ENCODE measurements at places on chromosomes 11 and 22. TPM values are rescaled to one million over a fixed set of nuclear protein-coding genes. Genes with fewer than 3 reads are reported as not detected.

GRCh38 chr11:128095466-128095981 lies 491.8 kb downstream of the ETS1 start:
- no peak for DNase-seq

- DNase-seq = no peak
These were observed 28.5 kb downstream of the MAFF start for GRCh38 chr22:38230108-38230825.

DNA sequence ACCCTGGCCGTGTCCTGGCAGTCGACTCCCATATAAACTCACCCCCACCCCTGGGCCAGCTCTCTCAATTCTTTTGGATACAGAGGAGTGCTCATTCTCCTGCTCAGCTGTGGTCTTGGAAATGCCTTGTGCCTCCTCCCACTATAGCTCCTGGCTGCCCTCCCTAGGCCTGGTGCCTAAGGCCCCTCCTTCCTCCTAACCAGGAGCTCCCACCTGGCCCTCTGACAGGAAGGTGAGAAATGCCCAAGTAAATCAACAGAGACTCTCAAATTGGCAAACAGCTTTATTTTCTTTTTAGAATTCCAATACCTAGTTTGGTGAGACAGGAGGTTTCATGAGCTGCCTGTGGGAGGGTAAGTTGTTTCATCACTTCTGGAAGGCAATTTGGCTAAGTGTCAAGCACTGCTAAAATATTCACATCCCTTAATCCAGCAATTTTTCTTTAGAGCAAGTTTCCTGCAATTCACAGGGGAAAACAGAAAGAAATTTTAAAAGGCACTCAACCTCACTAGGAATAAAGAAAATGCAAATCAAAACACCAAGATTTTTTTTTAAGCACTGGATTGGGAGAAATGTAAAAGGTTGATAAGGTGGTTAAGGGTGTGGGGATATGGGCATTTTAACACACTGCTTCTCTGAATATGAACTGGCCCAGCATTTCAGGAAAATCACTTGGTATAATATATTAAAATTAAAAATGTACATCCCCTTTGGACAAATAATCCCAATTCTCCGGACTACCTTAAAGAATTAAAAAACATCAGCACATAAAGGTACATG lies 209.7 kb upstream of the ARHGAP20 start:
- DNase-seq = peak; percentile 27

OR4C12 gene
- not detected for total RNA-seq

GRCh38 chr11:19912115-19912957 lies 199.7 kb downstream of the NAV2 start:
- DNase-seq = no peak

DNA sequence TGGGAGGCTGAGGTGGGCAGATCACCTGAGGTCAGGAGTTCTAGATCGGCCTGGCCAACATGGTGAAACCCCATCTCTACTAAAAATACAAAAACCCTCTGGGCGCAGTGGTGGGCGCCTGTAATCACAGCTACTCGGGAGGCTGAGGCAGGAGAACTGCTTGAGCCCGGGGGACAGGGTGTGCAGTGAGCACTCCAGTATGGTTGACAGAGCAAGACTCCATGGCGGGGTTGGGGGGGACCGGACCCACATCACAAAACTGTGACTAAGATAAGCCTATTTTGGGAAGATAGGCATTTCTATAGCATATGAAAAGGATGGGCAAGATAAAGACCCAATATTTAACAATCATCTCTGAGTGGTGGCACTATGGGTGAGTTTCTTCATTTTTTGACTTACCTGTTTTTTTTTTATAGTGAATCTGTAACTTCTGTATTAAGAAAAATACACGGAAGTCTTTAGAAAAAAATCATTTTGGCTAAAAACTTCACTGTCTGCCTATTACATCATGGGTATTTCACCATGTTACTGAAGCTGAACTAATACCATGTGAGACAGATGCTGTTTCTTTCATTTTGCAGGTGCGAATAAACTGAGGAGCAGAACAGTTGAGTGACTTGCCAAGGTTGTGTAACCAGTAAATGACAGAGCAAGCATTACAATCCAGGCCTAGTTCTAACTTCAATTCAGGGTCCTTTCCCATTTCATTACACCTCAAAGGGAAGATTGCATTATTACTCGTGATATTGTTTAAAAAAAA lies 2.5 kb downstream of the CELF1 start:
- DNase-seq = no peak

DNA sequence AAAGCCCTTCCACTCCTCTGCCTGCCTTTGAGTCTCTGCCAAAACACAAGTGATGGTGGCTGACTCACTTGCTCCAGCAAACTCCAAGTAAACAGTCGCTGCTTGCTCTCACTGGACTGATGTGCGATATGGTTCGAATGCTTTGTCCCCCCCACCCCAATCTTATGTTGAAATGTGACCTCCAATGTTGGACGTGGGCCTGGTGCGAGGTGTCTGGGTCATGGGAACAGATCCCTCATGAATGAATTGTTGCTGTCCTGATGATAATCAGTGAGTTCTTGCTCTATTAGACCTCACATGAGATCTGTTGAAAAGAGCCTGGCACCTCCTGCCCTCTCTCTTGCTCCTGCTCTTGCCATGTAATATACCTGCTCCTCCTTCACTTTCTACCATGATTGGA lies 747.9 kb downstream of the OPCML start:
- DNase-seq = no peak

GRCh38 chr22:32880893-32881596 lies 79.5 kb downstream of the TIMP3 start:
- DNase-seq = no peak

DNA sequence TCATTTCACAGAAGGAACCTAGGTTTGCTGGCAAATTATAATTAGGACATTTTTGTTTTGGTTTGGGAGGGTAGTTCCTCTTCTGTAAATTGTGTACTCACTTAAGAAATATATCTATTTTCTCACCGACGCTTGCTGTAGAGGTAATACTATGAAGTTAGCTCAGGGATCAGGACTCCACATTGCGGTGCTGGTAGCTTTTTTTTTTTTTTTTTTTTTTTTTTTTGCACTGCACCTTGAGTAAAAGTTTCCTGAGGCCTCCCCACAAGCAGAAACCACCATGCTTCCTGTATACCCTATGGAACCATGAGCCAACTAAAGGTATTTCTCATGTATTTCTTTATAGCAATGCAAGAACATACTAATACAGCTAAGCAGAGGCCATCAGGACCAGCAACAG lies 14.7 kb downstream of the UBTFL1 start:
- DNase-seq = no peak

MS4A15 gene
- total RNA-seq = not detected

DNA sequence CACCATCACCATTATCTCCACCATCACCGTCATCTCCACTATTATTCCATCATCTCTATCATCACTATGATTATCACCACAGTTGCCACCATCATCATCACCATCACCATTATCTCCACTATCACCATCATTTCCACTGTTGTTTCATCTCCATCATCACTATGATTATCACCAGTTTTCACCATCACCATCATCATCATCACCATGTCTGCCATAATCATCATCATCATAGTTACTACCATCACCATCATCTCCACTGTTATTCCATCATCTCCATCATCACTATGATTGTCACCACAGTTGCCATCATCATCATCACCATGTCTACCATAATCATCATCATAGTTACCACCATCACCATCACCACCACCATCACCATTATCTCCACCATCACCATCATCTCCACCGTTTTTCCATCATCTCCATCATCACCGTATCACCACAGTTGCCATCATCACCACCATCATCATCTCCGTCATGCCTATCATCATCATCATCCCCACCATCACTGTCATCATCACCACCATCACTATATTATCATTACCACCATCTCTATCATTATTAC lies 264.9 kb downstream of the BRD1 start:
- DNase-seq = no peak

- DNase-seq = no peak
These were observed 13.8 kb downstream of the TOLLIP start for GRCh38 chr11:1295591-1295990.

GRCh38 chr11:63240791-63241379 lies 2.5 kb downstream of the SLC22A25 start:
- no peak for DNase-seq

DNA sequence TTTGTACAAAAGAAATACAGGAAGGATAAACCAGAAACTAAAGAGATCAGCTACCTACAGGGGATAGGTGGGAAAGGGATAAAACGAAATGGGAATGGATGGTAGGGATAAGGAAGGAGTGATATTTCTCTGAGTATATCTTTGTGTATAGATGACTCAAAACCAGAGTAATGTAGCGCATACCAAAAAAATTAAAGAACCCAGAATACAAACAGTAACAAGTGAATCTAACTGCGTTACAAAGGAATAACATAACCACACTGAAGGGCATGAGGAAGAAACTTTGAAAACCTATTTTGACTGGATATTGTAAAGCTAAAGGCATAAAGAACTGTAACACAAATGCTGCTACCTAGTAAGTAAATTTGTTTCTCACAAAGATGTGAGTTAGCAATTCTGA lies 37.9 kb downstream of the MAPK1 start:
- no peak for DNase-seq

NCR3LG1 gene
- total RNA-seq = 23.9 TPM

RAG2 gene
- not detected for total RNA-seq

DNA sequence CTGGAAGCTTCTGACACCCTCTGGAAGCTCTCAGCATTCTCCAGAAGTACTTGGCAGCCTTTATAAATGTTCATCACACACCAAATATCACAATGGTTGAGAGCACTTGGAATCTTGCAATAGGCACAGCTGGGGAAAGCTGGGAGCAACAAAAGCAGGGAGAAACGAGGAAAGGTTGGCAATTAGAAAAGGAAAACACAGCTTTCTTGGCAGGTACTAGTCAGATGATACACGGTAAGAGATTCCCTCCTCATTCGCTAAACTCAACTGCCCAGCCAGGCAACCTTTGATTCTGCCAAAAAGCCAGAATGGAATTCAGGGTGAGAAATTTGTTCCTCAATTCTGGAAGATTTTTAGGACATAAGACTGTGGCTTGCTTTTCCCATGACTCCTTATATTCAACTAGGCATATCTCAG lies 576.9 kb upstream of the ANO5 start:
- DNase-seq = no peak

PLAAT2 gene
- total RNA-seq = not detected

CSF2RB gene
- 10.0 TPM for total RNA-seq

CNTF gene
- total RNA-seq = 2.1 TPM

GRCh38 chr11:117259417-117259816 lies 26.9 kb downstream of the RNF214 start:
- DNase-seq = no peak

DNA sequence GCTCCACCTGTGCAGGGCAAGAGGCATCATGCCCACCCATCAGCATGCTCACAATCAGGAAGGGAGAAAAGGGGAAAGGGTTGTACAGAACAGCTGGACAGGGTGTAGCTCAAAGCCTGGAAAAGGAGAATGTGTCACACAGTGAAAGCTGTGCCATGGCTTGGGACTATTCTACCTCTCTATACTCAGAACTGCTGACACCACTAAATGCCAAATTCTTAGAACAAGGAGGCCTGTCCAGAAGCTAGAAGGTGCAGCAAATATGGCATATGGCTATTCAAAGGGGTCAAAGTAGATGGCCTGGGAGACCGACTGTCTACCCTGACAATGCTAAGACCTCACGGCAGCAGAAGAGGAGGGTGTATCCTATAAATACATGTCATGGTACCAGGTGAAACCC lies 12.8 kb downstream of the HPS4 start:
- no peak for DNase-seq

- DNase-seq = no peak
These were observed 67.9 kb upstream of the PITPNB start for GRCh38 chr22:27986937-27987336.

RIMBP3B gene
- not detected for total RNA-seq

GRCh38 chr22:44340271-44341239 lies 27.8 kb upstream of the SHISAL1 start:
- no peak for DNase-seq

GRCh38 chr11:65814986-65815565 lies 18.7 kb upstream of the SNX32 start:
- no peak for DNase-seq

TRIM64 gene
- total RNA-seq = not detected

GRCh38 chr22:21937821-21938070 lies 14.9 kb downstream of the PPM1F start:
- no peak for DNase-seq

GRCh38 chr22:36068776-36069344 lies 40.2 kb upstream of the RBFOX2 start:
- DNase-seq = no peak

PHLDB1 gene
- 163 TPM for total RNA-seq

- DNase-seq = no peak
These were observed 8.0 kb upstream of the CLCF1 start for GRCh38 chr11:67381244-67381972.

- no peak for DNase-seq
These were observed 76.6 kb upstream of the UCP3 start for GRCh38 chr11:74085542-74085892.

SLC22A9 gene
- not detected for total RNA-seq

DNA sequence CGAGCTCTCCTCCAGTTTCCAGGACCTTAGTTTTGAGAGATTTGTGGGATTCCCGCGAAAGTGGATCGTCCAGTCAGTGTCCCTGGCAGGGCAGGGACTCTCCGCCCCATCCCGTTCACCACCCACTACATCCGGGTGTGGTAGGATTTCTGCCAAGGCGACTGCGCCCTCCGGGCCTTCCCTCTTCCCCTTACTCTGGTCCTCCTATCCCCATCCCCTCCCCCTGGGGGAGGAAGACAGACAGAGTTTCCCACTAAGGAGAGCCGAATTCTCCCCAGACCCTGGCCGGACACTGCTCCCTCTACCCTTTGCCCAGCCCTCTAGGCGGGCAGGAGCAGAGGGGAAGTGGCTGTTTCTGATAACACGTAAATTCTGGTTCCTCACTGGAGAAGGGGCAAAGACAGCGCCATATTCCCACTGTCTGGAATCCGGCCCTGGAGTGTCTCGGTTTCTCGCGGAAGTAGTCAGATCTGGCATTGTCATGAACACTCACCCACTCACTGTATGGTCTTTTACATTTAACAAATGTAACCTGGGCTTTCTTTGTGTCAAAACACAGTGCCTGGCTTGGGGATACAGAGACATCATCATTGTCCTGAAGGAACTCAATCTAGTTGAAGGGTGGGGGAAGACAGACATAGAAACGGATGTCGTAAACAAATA lies 1.1 kb upstream of the NECTIN1 start:
- DNase-seq = no peak

LYVE1 gene
- 359 TPM for total RNA-seq

- no peak for DNase-seq
These were observed 48.9 kb downstream of the FAR1 start for GRCh38 chr11:13717331-13717730.

GP1BB gene
- 9.3 TPM for total RNA-seq
